ENCODE measurements at places on chromosomes 11 and 22. TPM values are rescaled to one million over a fixed set of nuclear protein-coding genes. Genes with fewer than 3 reads are reported as not detected.
A peak's percentile ranks its signal among the peaks of the same experiment; 100 is the strongest.

DNA sequence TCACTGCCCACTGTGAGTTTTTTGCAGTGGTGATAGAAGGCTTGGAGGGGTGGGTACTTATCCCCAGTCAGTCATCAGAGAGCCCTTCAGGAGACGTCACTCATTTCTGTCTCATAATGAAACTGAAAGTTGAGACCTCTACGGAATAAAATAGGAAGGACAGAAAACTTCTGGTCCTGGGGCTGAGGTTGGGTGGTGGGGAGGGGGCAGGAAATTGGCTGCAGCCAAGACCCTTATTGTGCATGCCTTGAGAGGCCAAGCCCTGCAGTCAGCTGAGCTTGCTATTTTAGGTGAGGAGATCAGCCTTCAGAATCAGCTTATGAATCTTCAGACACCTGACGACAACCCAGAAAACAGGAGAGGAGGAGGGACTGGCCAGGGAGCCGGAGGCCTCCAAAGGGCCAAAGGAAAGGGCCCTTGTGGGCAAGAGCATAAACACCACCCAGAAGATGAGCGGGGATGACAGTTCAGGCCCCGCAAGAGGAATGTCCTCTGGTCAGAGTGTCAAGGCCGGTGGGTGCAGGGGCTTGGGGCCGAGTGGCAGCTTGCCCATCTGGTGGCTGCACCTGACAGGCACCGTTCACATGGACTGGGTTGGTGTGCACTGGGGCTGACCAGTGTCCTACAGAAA, 17.9 kb upstream of the ADA2 start:
- H3K27me3 ChIP-seq, result no peaks in the 10 kb centered on the region
- H3K36me3 ChIP-seq, result no peaks in the 10 kb centered on the region
- peak; percentile 40 for DNase-seq
- H3K4me1 ChIP-seq, result no peaks in the 10 kb centered on the region
- no peak overlapping the region for H3K27ac ChIP-seq

GRCh38 chr11:64025205-64025604, 10.5 kb upstream of the FLRT1 start:
- DNase-seq, result no peak
- no peak overlapping the region for H3K27ac ChIP-seq
- H3K4me1 ChIP-seq, result no peaks in the 10 kb centered on the region
- H3K4me3 ChIP-seq, result no peak overlapping the region
- no peaks in the 10 kb centered on the region for H3K27me3 ChIP-seq

GRCh38 chr22:17373855-17374254, 4.6 kb downstream of the CECR2 start:
- H3K4me1 ChIP-seq, result no peaks in the 10 kb centered on the region
- H3K4me3 ChIP-seq, result no peak overlapping the region
- H3K27ac ChIP-seq, result no peak overlapping the region
- DNase-seq, result no peak
- no peaks in the 10 kb centered on the region for H3K36me3 ChIP-seq

GRCh38 chr22:46122980-46123693, 27.2 kb upstream of the PPARA start:
- H3K4me3 ChIP-seq, result no peak overlapping the region
- no peaks in the 10 kb centered on the region for H3K36me3 ChIP-seq

DNA sequence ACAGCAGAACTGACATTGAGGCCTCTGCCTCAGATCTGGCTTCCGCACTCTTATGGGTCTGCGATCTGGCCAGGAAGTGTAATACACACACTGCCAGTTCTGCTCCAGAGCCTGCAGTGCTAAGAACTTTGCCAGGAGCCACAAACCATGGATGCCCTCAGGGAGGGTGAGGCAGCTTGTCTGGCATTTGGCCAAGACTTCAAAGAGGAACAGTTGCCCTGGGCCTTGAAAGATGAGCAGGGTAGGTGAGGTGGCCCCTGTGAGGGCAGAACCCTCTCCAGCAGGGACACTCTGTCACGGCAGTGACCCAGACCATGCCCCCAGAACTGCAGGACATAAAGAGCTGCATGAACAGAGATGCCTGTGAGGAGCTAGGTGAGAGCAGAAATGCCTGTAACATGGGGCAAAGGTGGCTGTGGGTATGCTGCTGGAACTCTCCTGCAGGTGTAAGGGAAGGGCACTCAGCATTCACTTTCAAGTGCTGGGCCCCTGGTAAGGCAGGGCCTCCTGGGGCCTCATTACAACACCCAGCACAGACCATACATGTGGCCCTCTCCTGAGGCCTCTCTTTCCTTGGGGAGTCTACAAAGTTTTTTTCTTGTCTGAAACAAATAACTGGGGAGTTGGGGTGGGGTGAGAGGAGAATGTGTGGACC, 47.3 kb downstream of the NEU3 start:
- H3K4me3 ChIP-seq, result no peak overlapping the region
- DNase-seq, result no peak
- H3K27me3 ChIP-seq, result no peaks in the 10 kb centered on the region
- no peaks in the 10 kb centered on the region for H3K4me1 ChIP-seq
- H3K36me3 ChIP-seq, result no peaks in the 10 kb centered on the region
- no peak overlapping the region for H3K27ac ChIP-seq

- no peaks in the 10 kb centered on the region for H3K27me3 ChIP-seq
- no peaks in the 10 kb centered on the region for H3K4me1 ChIP-seq
- no peak overlapping the region for H3K27ac ChIP-seq
- no peaks in the 10 kb centered on the region for H3K36me3 ChIP-seq
- DNase-seq, result no peak
These were observed 15.9 kb upstream of the POU2AF2 start for GRCh38 chr11:111229604-111230003.

DNA sequence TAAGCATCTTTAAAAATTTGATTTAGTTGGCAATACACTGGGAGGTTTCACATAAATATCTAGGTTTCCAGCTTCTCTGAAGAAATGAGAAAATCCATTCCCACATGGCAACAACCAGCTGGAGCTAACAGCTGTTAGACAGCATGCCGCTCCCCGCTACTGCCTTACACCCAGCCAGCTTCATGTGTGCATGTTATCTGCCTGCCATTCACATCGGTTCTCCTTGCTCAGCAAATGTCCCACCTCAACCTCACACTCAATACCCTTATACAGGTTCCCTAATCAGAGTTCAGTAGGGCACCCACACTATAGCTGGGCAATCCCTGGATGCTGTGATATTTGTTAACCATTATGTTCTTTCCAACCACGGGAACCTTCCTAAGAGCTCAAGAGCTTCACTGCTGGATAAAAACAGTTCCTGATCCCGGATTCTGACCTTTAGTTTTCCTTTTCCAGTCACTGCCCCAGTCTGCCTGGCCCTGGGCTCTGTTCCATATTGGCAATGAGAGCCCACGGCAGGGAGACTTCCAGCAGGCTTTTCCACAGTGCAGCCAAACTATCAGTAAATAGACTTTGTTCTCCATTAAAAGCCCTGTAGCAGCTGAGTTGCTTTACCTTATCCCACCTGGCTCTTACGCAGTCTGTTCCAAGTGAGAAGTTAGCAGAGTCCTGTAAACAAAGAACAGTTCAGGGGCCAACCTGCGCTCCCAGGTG, 8.6 kb downstream of the RPUSD4 start:
- no peaks in the 10 kb centered on the region for H3K27me3 ChIP-seq
- H3K4me1 ChIP-seq, result no peaks in the 10 kb centered on the region
- H3K27ac ChIP-seq, result no peak overlapping the region
- no peak for DNase-seq

DNA sequence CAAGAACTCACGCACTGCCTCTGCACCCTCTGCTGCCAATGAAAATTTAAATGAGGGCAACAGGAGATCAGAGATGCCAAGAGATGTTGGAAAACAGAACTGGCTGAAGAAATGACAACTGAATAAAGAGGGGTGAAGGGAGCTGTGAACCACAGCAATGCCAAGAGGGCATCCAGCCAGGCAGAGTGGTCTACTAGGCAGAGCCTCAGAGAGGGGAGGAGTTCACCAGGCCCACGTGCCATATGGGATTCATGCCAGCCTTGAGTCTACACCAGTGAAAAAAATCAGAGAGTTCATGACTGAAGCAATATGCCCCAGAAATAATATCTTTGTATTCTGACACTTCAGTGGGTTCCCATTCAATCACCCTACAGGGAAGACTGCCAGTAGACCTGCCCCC, 4.4 kb downstream of the APOL2 start:
- DNase-seq, result no peak
- H3K4me3 ChIP-seq, result no peak overlapping the region
- no peaks in the 10 kb centered on the region for H3K36me3 ChIP-seq
- H3K27ac ChIP-seq, result no peak overlapping the region
- H3K4me1 ChIP-seq, result no peaks in the 10 kb centered on the region

GRCh38 chr11:358129-358800, 11.0 kb upstream of the B4GALNT4 start:
- no peak overlapping the region for H3K4me3 ChIP-seq
- H3K27me3 ChIP-seq, result no peaks in the 10 kb centered on the region
- H3K4me1 ChIP-seq, result no peaks in the 10 kb centered on the region
- H3K36me3 ChIP-seq, result no peaks in the 10 kb centered on the region
- no peak for DNase-seq

DNA sequence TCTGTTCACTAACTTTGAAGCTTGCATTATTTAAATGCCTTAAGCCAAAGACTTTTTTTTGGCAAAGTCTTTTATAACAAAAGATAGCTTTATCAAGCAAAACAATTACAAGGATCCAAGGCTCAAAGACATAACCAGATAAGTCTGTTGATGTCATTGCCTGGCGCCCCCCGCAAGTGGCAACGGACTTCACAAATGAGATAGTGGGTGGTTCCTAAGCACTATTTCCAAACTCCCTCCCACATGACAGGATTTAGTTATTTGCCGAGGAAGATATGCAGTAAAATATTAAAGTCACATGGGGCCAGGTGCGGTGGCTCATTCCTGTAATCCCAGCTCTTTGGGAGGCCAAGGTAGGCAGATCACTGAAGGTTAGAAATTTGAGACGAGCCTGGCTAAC, 194.2 kb upstream of the DDI1 start:
- H3K27ac ChIP-seq, result no peak overlapping the region
- no peaks in the 10 kb centered on the region for H3K4me1 ChIP-seq
- no peaks in the 10 kb centered on the region for H3K27me3 ChIP-seq
- H3K36me3 ChIP-seq, result no peaks in the 10 kb centered on the region

- H3K27ac ChIP-seq, result no peak overlapping the region
- H3K4me3 ChIP-seq, result no peak overlapping the region
- no peak for DNase-seq
These were observed 65.3 kb upstream of the MS4A8 start for GRCh38 chr11:60634126-60634525.

DNA sequence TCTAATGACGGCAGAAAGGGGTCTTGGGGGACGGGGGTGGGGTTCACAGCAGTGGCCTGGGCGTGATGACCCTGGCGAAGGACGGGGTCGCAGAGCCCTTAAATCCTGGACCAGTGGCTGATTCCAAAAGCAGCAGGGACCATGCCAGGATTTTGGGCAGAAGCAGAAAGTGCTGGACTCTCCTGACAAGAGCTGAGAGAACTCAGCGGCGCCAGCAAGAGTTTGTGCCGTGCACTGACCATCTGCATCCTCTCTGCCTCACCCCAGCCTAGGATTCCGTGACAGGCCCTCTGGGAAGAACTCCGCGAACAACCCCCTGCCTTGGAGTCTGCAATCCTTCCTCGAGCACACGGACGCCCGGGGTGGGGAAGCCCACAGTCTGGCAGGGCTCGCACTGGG, 644 bp upstream of the NDUFV1 start:
- DNase-seq, result peak; percentile 76
- H3K27me3 ChIP-seq, result no peaks in the 10 kb centered on the region
- no peaks in the 10 kb centered on the region for H3K36me3 ChIP-seq
- H3K4me1 ChIP-seq, result no peaks in the 10 kb centered on the region
- peak overlapping the region; percentile 6 for H3K27ac ChIP-seq

DNA sequence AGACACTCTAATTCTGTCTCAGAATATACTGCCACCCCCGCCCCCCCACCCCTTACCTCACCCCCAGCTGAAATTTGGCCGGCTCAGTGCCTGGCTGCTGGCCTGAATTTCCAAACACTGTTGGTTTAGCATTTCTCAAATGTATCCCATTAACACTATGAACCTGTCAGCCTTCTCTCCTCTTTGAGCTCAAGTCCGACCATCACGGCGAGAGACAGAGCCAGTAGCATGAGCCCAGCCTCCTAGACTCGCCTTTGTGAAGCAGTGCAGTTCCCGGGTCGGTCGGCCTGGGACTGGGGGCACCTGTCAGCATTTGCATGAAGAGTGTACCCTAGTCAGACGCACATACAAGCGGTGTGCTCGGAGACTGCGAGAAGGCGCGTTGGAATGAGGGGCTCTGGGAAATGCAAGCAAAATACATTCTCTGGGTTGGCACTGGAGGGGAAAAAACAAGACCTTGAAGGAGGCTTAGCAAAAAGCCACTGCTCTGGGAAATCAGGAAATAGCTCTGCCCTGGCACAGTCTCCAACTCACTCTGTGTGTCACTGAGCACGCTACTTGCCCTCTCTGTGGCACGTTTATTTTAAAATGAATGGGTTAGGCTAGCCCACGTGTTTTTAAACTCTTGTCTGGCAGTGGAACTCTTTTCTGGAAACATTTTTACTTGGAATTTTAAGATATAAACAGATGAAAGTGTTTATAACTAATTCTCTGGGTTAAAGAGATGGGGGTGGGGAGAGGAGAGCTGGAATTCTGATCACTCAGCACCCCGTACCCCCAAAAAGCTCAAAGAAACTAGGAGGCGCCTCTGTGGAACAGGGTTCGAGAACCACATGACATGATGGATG, 108.3 kb downstream of the TIMP3 start:
- no peak overlapping the region for H3K27ac ChIP-seq
- no peaks in the 10 kb centered on the region for H3K27me3 ChIP-seq
- no peak for DNase-seq
- H3K4me3 ChIP-seq, result no peak overlapping the region
- H3K36me3 ChIP-seq, result no peaks in the 10 kb centered on the region
- H3K4me1 ChIP-seq, result no peaks in the 10 kb centered on the region

- H3K36me3 ChIP-seq, result no peaks in the 10 kb centered on the region
- H3K27ac ChIP-seq, result no peak overlapping the region
- no peak for DNase-seq
These were observed 388.1 kb upstream of the API5 start for GRCh38 chr11:42923651-42924050.

- no peak for DNase-seq
- no peak overlapping the region for H3K27ac ChIP-seq
- H3K4me3 ChIP-seq, result no peak overlapping the region
- peaks cover 2% of the 10 kb centered on the region for H3K4me1 ChIP-seq
These were observed 20.5 kb upstream of the GSTP1 start for GRCh38 chr11:67562963-67563704.

GRCh38 chr11:126475014-126475991, 119.8 kb downstream of the ST3GAL4 start:
- no peak overlapping the region for H3K4me3 ChIP-seq
- H3K36me3 ChIP-seq, result no peaks in the 10 kb centered on the region
- no peaks in the 10 kb centered on the region for H3K27me3 ChIP-seq
- H3K27ac ChIP-seq, result no peak overlapping the region
- H3K4me1 ChIP-seq, result no peaks in the 10 kb centered on the region

DNA sequence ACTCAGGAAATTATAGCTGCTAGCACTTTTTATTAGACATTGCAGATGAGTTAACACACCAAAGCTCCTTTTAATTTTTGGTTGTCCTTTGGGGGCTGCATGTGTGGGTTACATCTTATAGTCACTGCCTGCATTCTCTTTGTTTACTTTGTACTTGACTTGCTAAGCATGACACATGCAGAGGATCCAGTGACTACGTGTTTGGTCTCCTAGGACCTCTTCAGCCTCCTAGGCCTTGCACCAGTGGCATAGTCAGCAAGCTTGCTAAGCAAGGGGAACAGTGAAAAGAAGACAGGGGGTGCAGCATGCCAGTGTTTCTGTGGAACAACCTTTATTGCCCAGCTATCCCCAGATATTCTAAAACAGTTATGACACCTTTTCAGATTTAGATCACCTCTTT, 108.2 kb downstream of the PAX6 start:
- no peaks in the 10 kb centered on the region for H3K4me1 ChIP-seq
- no peak overlapping the region for H3K27ac ChIP-seq
- no peak overlapping the region for H3K4me3 ChIP-seq
- H3K36me3 ChIP-seq, result no peaks in the 10 kb centered on the region
- no peaks in the 10 kb centered on the region for H3K27me3 ChIP-seq

Gene HTR3B
- total RNA-seq, result not detected

Gene SYT12
- total RNA-seq, result 4.7 TPM

Gene TTC36
- total RNA-seq, result not detected

Gene SCGB1C1
- not detected for total RNA-seq

Gene NAA40
- 16.1 TPM for total RNA-seq

All from aorta (tissue), 5 donors.